WTC11 (cell line): ENCODE measurements at places on chromosomes 6 and 20.
A peak's percentile ranks its signal among the peaks of the same experiment; 100 is the strongest.

DNA sequence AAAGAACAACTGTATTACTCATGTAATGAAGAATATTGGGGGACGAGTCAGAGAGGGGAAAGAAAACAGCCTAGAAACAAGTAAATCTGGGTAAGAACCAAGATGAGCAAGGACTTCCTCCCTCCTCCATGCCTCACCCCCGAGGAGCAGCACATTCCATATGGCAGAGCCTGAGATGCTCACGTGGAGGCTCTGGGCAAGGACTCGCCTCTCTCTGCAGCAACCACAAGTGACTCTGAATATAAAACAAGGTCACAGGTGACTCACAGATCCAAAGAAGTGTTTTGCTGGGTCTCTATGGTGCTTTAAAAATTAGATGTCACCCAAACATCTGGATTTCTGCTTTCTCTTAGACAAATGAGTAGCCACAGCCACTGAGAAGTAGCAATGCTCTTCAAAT lies 453.0 kb upstream of the SULF2 start:
- H3K4me1 ChIP-seq: peaks cover 16% of the 10 kb centered on the region
- no peak for DNase-seq
- no peak overlapping the region for H3K4me3 ChIP-seq
- H3K27ac ChIP-seq: no peak overlapping the region
- H3K27me3 ChIP-seq: no peaks in the 10 kb centered on the region; the same call in 1 of the 2 replicates

- peaks cover 46% of the 10 kb centered on the region for H3K27me3 ChIP-seq
- no peak for DNase-seq
- peaks cover 23% of the 10 kb centered on the region for H3K36me3 ChIP-seq
- H3K4me1 ChIP-seq: peaks cover 10% of the 10 kb centered on the region
Observed at GRCh38 chr6:148700047-148700715, 46.6 kb upstream of the UST start.

GRCh38 chr6:165181951-165182414 lies 127.4 kb downstream of the C6orf118 start:
- H3K27ac ChIP-seq: no peak overlapping the region
- no peaks in the 10 kb centered on the region for H3K27me3 ChIP-seq
- peaks cover 7% of the 10 kb centered on the region; the same call in 1 of the 2 replicates for H3K36me3 ChIP-seq
- DNase-seq: no peak

DNA sequence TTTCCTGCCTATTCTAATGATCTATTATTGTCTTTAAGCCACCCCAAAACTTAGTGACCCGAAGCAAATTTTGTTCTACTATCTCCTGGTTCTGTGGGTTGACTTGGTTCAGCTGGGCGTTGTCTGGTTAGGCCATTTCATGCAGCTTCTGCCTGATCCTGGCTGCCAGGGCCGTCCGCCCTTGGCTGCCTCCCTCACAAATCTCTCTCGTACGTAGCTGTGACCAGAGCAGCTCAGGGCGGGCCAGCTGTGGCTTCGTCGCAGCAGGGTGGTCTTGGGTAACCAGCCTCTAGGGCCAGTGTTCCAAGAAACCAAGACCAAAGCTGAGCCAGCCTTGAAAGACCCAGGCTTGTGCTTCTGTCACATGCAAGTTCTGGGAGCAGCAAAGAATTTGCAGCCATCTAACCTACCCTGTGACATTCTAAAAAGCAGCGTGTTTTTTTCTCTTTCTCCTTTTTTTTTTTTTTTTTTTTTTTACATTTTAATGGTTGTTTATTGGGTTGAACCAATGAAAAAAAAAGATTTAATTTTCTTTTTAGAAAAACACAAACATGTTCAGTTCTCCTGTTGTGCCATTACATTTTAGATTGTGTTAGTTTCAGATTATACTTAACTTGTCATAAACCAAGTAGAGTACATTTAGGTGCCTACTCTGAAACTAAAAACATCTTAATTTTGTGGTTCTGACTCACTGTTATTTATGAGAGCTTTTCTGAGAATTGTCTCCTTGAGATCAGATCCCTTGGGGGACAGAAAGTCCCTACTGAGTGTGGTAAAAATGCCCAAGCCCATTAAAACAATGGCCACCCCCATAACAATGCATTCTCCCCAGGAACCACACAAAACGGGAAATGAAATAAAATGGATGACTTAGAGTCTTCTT lies 83.9 kb downstream of the ZDHHC14 start:
- DNase-seq: no peak
- H3K36me3 ChIP-seq: no peaks in the 10 kb centered on the region
- peaks cover 40% of the 10 kb centered on the region for H3K4me1 ChIP-seq
- H3K27me3 ChIP-seq: no peaks in the 10 kb centered on the region; the same call in 1 of the 2 replicates

DNA sequence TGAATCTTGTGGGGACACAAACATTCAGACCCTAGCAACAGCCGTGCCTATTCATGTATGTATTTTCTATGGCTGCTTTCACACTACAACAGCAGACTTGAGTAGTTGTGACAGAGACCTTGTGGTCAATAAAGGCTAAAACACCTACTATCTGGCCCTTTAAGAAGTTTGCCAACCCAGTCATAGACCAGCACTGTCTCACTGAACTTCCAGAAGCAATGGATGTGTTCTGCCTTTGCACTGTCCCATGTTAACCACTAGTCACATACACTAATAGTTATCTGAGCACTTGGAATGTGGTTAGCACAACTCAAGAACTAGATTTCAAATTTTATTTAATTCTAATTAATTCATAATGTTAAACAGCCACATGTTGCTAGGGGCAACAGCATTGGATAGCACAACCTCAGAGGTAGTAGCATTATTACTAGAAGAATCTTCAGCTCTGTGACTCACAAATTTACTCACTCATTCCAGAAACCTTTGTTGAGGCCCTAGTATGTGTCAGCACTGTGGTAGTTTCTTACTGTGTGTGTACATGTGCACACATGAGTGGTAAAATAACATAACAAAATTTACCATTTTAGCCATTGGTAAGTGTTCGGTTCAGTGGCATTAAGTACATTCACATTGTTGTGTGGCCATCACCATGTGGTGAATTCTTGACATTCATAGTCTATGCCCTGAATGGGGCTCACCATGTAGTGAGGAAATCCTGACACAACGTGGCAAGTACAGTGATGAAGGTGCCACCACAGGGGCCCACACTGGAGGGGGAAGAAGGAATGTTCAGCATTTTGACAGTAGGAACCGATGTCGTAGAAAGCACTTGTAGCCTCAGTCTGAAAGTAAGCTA lies 107.3 kb downstream of the CEP57L1 start:
- DNase-seq: no peak
- no peaks in the 10 kb centered on the region for H3K4me1 ChIP-seq
- H3K4me3 ChIP-seq: no peak overlapping the region
- no peak overlapping the region for H3K27ac ChIP-seq

DNA sequence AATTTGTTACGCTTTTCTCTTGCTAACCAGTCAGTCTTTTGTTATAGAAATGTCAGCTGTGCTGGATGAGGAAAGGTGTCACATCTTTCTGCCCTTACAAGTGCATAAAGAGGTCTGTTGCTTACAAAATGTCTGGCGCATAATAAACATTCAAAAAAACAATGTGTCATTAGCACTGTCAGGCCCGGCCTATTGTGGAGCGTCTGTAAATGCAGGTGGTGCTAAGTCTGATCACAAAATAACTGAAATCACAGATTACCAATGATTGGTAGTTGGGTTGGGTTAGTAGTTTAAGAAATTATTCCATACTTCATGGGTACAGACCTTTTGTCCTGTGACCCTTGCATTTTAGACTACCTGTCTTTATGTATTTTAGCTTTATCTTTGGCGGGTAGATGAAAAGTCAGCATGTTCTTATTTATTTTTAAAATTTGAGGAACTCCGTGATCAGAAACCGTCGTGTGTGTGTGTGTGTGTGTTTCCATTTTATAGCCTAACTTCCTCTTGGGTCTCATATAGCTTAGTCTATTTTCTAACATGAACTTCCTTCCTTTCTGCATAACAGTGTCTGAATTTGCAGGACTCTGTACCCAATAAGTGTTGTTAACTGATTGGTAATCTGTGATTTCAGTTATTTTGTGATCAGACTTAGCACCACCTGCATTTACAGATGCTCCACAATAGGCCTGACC lies 88.1 kb upstream of the IFNGR1 start:
- no peak overlapping the region for H3K27ac ChIP-seq
- H3K36me3 ChIP-seq: peaks cover 12% of the 10 kb centered on the region; the same call in 1 of the 2 replicates
- no peak overlapping the region for H3K4me3 ChIP-seq
- no peaks in the 10 kb centered on the region; the same call in 1 of the 2 replicates for H3K27me3 ChIP-seq

DNA sequence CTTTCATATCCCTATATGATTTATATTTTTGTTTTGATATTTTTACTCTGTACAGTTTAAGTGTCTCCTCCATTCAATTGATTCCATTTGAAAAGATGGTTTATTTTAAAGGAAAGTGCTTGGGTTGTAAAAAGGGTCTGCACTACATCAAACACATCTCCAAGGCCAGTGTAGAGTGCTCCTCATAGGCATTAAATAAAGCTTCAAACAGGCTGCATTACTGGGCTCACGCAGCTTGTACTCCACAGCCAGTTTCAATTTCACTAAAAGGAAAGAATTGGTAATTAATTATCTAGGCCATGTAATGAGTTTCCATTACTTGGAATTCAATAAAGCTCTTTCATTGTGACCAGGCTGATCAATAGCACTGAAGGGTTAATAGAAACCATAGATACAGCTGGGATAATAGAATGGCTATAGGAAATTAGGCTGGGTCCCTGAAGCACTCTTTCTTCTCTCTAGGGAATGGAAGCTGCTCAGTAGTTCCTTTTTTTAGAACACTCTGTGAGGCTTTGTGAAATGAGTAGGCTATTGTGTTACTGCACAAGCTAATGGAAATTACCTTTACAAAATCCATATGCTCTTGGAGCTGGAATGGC lies 442.2 kb downstream of the RNF144B start:
- H3K4me1 ChIP-seq: peaks cover 19% of the 10 kb centered on the region
- H3K27ac ChIP-seq: no peak overlapping the region
- DNase-seq: no peak

- H3K4me3 ChIP-seq: no peak overlapping the region
- no peaks in the 10 kb centered on the region for H3K27me3 ChIP-seq
- no peak overlapping the region for H3K27ac ChIP-seq
- H3K4me1 ChIP-seq: no peaks in the 10 kb centered on the region
- no peak for DNase-seq
- H3K36me3 ChIP-seq: no peaks in the 10 kb centered on the region
Observed at GRCh38 chr6:81605526-81605925, 147.0 kb downstream of the TENT5A start.

DNA sequence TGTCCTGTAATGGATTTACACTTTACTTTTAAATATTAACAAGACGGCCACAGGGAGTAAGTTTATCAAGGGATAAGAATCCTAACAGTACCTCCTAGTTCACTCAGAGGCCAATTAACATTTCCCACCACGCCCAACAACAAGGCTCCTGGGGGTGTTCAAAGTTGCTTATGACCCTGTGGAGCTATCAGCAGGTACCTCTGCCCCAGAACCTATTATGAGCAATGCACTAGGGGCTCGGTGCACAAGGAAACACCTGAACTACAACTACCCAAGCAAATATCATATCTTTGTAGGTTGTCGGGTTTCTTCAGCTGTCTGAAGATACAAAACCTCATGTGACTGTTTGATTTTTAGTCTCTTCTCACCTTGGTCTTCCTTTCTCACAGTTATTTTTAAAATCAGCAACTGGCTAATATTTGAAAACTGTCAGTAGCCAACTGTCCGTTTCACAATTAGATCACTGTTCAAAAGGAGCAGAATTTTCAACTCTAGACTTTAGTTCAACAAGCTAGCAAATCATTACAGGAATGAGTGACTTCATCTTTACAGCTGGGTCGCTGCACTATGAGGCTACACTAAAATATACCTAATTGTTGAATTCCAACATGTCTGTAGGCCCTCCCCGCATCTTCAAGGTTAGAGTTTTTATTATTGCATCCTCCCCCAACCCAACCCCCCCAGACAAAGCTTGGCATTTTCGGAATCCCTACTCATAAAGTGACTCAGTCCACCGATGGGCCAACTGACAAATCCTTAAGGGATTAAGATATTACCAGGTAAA lies 38.1 kb downstream of the B4GALT5 start:
- no peak overlapping the region for H3K4me3 ChIP-seq
- peaks cover 82% of the 10 kb centered on the region for H3K4me1 ChIP-seq
- no peak for DNase-seq
- 0 out of 2 replicates have a peak, but pooled peaks cover 2% of the 10 kb centered on the region for H3K36me3 ChIP-seq
- peak overlapping the region; percentile 67; the same call in 1 of the 2 replicates for H3K27ac ChIP-seq

DNA sequence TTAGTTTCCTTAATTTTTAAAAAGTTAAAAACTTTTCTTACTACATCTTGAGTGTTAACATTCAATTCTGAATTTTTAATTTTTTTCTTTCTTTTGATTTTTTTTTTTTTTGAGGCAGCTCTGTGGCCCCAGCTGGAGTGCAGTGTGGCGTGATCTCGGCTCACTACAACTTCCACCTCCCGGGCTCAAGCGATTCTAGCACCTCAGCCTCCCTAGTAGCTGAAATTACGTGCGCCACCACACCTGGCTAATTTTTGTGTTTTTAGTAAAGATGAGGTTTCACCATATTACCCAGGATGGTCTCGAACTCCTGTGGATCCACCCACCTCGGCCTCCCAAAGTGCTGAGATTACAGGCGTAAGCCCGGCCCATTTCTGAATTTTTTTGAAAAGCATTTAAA lies 1.2 kb downstream of the DDX43 start:
- peaks cover 11% of the 10 kb centered on the region for H3K27me3 ChIP-seq
- no peak for DNase-seq
- no peak overlapping the region for H3K27ac ChIP-seq
- no peak overlapping the region for H3K4me3 ChIP-seq
- H3K4me1 ChIP-seq: peaks cover 21% of the 10 kb centered on the region

DNA sequence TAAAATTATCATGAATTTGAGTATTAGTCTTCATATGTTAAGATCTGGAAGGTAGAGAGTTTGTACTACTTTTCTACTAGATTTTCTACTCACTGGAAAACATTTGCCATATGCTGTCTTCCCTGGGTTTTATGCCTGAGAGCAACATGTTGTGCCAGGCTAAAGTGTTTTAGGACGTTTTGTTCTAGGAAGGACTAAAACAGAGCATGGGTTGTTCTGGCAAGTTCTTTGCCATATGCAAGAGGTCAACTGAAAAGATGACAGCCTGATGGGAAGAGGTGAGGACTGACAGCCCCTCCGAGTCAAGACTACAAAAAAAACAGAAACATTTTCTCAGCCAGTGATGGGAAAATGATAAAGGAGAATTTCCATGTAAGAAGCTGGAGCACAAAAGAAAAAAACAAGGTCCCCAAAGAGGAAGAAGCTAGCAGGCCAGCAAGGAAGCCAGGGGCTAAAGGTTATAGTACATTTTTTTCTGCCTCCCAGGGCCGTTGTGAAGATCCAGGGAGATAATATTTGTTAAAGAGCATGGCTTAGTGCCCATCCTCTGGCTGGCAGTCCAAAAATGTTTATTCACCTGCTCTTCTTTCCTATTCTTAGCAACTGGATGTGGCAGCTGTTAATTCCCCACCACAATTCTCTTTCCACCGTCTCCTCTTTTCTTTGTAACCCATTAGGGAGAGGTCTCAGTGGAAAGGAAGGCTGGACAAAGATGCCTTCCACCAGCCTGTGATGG lies 7.8 kb downstream of the SCGN start:
- no peak for DNase-seq
- H3K27me3 ChIP-seq: peaks cover 1% of the 10 kb centered on the region
- no peaks in the 10 kb centered on the region for H3K36me3 ChIP-seq
- no peak overlapping the region for H3K27ac ChIP-seq
- no peaks in the 10 kb centered on the region for H3K4me1 ChIP-seq

- H3K4me1 ChIP-seq: no peaks in the 10 kb centered on the region
- H3K27me3 ChIP-seq: no peaks in the 10 kb centered on the region
Observed at GRCh38 chr6:89729818-89730217, 89.8 kb downstream of the MDN1 start.
